ENCODE measurements at places on chromosomes 7 and 10. TPM values are rescaled to one million over a fixed set of nuclear protein-coding genes. Genes with fewer than 3 reads are reported as not detected.
A peak's percentile ranks its signal among the peaks of the same experiment; 100 is the strongest.

DNA sequence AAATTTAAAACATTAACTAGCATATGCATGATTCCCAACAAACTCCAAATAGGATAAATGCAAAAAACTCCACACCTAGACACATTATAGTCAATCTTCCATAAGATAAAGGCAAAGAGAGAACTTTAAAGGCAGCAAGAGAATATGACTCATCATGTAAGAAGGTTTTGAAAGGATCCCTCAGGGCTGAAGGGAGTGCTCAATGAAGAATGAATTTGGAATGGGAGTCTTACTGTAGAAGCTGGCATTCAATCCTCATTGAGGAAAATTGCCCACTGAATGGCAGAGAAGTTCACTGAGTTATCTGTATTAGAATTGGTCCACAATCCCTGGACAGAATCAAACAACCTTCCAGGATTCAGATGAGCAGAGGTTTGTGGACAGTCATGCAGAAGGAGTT lies 26.1 kb upstream of the ZNF365 start:
- DNase-seq: peak; percentile 29

DNA sequence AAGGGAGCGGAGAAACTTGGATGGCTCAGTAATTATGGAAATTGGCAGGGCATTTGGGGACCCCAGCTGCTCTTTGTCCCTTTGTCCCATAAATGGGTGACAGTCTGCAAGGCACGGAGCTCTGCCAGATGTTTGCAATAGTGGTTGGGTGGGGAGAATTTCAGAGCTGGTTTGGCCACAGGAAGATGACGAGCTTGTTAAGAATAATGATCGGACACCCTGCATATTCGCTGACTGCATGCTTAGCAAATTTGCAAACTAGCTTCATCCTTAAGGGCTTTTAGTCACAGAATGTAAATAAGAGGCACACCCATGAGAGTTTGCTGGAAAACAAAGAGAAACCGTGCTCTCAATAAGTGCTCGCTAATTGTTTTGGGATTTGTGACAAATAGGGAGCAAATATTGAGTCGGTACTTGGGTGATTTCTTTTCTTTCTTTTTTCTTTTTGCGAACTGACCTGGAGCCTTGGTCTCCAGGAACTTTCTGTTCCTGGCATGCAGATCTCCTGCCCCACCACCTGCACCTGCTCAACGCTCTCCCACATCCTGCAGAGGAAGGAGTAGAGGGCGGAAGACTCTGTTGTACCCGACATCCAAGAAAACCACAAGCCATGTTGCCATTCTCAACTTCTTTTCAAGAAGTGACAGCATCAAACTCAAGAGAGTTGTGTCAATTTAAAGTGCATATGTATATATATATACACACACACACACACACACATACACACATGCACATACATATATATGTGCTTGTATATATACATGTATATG lies 238.9 kb downstream of the CAMK1D start:
- no peak for DNase-seq

GRCh38 chr10:26621889-26622711 lies 75.4 kb upstream of the PDSS1 start:
- no peak for DNase-seq

- no peak for DNase-seq
Observed at GRCh38 chr10:86355571-86356038, 11.0 kb downstream of the GRID1 start.

DNA sequence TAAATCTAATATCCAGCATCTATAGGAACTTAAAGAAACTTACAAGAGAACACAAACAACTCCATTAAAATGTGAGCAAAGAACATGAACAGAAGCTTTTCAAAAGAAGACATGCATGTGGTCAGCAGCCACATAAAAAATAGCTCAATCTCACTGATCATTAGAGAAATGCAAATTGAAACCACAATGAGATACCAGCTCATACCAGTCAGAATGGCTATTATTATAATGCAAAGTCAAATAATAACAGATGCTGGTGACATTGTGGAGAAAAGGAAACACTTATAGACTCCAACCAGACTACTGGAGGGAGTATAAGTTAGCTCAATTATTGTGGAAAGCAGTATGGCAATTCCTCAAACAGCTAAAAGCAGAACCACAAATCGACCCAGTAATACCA lies 1314.5 kb downstream of the XPNPEP1 start:
- DNase-seq: no peak

- no peak for DNase-seq
Observed at GRCh38 chr10:79137826-79138225, 69.1 kb downstream of the ZMIZ1 start.

- DNase-seq: no peak
Observed at GRCh38 chr10:122505011-122505410, 43.7 kb downstream of the HTRA1 start.

- DNase-seq: no peak
Observed at GRCh38 chr10:132199854-132200311, 13.1 kb downstream of the DPYSL4 start.

GRCh38 chr7:41503438-41503837 lies 199.5 kb downstream of the INHBA start:
- peak; percentile 64 for DNase-seq

DNA sequence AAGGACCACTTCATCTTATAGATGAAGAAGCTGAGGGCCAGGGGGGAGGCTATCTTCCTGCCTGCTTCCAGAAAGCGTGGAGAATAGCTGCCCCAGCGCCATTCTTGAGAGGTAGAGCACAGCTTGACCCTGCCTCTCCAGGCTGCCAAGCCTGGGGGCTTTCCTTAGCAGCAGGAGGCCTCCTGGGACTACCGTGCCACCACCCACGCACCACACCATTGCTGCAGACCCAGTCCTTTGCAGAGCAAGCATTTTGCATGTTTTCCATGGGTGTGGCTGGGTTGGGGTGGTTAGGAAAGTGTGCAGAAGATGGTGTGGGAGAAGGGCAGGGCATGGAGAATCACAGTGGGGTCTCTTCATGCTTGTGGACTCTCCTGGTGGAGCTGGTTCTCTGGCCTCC lies 64.9 kb downstream of the TBXAS1 start:
- DNase-seq: no peak

DNA sequence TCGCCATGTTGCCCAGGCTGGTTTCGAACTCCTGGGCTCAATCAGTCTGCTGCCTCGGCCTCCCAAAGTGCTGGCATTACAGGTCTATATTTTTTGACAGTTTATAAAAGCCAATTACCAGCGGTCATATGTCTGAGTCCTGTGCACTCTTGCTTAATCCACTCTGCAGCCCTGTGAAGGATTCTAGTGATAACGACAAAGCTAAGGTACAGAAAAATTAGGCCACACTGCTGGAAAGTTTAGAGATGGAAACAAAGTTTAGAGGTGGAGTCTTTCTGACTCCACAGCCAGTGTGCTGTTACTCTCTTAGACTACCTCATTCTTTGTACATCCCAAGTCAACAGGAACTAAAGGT lies 707 bp downstream of the PTER start:
- no peak for DNase-seq

GRCh38 chr7:4856336-4857057 lies 5.3 kb downstream of the PAPOLB start:
- no peak for DNase-seq

DNA sequence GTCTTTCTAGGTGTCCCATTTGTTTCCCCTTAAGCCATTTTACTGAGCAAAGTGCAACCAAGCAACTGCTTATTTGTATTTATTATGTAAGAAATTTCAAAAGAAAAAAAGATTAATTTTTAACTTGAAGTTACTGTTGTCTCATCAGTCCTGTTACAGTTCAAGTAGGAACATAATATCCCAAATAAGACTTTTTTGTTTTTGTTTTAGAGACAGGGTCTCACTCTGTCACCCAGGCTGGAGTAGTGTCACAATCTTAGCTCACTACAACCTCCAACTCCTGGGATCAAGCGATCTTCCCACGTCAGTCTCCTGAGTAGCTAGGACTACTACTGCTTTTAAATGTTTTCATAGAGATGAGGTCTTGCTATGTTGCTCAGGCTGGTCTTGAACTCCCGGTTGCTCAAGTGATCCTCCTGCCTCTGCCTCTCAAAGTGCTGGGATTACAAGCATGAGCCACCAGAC lies 101.9 kb downstream of the MICU1 start:
- DNase-seq: no peak

GRCh38 chr10:101774589-101775272 lies 1.2 kb downstream of the FGF8 start:
- DNase-seq: no peak

DNA sequence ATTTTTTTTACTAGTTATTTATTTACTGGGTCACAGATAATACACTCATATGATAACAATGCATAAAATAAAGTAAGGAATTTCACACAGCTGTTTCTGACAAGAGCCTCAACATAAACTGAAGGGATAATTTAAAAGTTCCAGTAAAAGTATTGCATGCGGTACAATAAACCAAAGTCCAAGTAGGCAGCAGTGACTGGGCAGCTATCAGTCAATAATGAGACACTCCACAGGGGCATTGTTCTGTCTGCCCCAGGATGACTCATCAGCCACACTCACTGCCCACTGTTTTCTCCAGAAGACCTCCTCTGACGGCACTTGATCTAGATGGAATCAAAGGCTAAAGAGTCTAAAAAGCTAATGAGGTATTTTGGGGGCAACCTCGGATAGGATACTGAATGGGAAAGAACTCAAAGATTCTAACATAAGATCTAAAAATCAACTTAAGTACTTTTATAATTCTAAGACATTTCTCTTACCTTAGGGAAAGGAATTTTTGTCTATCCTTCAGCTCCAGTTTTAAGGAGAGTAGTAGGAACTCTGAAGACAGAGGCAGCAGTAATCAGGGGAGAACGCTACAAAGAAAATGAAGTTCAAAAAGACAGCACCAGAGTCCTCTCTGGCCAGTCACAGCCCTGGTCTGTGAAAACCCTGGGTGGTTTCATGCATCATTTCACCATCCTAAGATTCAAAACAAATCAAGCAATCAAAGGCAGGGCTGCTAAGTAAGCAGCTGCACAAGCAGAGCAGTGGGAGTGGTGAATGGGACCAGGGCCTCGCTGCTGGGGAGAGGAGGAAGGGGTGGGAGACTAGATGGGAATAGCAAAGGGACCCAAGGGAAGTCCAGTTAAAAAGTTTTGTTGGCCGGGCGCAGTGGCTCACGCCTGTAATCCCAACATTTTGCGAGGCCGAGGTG lies 175.1 kb downstream of the AVL9 start:
- peak; percentile 90 for DNase-seq

The GPR37 gene
- total RNA-seq: 6.2 TPM

The DPYSL4 gene
- total RNA-seq: 6.0 TPM

The HMX2 gene
- total RNA-seq: 0.07 TPM
